ENCODE measurements at places on chromosomes 1 and 21.

- peak; percentile 91 for DNase-seq
These were observed at the start of gene RBM11 for GRCh38 chr21:14215971-14216641. TSS of gene RBM11 (plus strand) at chr21:14216157. CDS start at chr21:14216187, 30 bp downstream.

- no peak for DNase-seq
These were observed 3.1 kb upstream of the ACP6 start for GRCh38 chr1:147673406-147673805.

- DNase-seq: no peak
These were observed 576.9 kb upstream of the PTBP2 start for GRCh38 chr1:96144636-96145035.

DNA sequence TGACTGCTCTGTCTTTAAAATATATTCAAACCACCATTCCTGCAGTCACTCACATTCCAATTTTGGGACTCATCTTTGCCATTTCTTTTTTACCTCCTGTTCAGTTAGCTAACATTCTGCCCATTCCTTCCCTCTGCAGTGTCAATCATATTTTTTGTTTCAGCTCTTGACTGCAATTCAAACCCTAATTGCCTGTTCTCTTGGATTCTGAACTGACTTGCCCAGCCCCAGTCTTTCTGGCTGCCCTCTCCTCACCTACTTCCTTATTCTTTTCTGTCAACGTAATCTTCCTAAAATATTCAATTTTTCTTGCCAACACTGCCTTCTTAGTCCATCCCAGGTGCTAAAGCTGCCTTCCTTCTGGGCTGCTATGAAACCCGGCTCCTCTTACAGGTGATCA lies 6.1 kb downstream of the PRDM2 start:
- DNase-seq: no peak

DNA sequence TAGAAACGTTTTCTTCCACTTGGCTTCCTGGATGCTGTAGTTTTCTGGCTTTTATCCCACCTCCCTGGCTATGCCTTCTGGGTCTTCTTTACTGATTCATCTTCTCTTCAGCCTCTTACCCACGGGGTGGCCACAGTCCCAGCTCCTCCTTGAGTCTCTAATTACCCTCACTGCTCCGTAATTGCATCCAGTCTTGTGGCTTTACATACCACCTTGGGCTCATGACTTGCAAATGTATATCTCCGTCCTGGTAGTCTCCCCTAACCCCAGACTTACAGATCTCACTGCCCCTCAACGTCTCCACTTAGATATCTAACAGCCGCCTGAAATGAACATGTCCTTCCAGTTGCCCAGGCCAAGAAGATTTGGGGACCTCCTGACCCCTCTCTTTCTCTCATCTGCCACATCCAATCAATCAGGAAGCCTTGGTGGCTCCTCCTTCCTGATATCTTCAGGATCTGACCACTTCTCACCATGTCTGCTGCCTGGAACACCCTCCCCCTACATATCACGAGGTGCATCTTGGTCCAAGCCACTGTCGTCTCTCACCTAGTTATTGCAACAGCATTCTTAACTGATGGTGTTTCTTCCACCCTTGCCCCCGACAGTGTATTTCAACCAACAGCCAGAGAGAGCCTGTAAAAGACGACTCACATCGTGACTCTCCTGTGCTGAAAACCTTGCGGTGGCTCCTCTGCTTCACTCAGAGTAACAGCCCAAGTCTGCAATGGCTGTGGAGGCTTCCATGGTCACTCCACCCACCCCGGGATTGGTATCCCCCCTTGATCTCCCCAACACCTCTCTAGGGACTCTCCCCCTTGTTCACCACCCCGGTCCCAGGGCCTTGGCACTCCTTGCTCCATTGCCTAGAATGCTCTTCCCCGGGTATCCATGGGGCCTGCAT lies 219.0 kb upstream of the POU3F1 start:
- DNase-seq: no peak

DNA sequence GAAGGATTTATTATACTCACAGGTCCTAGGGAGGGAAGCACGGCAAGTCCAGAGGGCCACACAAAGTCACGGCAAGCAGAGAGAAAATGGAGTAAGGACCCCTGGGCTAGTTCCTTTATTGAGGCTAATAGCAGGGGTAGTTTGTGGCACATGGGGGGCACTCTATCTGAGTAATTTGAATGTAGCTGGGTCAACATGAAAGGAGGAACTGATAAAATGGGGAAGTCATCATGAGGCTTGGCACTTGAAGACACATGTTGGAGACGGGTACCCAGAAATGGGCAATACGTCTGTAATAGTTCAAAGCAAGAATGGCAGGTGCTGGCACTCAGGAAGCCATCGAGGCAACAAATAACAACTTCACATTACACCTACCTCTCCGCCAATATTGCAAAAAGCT lies 1136.4 kb downstream of the MRPL39 start:
- no peak for DNase-seq

- no peak for DNase-seq
These were observed 169.3 kb upstream of the ZP4 start for GRCh38 chr1:238060061-238060460.

DNA sequence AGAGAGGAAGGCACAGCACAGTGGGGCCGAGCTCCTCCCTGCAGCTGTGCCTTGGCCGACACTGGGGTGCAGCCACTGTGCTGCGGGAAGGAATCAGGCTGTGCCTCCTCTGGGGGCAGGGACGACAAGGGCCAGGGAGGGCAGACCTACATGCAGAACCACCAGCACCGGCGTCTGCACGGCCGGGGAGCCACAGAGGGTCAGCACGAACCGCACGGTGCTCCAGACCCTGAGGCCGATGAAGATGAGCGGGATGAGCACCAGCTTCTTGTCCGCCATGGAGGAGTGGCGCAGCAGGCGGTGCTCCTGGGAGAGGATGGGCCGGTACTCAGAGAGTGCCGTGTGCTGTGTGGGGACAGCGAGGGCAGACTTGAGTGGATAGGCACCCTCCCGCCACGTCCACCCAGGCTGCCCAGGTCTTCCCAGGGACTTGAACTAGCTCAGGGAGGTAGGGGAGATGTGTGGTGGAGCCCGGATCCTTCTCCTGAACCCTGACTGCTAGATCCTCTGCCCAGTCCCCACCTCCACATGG lies 23.5 kb downstream of the GPR157 start:
- DNase-seq: no peak

GRCh38 chr21:38811257-38811656 lies 5.5 kb downstream of the ETS2 start:
- DNase-seq: no peak

GRCh38 chr21:28683982-28684752 lies 308.5 kb downstream of the LTN1 start:
- no peak for DNase-seq

DNA sequence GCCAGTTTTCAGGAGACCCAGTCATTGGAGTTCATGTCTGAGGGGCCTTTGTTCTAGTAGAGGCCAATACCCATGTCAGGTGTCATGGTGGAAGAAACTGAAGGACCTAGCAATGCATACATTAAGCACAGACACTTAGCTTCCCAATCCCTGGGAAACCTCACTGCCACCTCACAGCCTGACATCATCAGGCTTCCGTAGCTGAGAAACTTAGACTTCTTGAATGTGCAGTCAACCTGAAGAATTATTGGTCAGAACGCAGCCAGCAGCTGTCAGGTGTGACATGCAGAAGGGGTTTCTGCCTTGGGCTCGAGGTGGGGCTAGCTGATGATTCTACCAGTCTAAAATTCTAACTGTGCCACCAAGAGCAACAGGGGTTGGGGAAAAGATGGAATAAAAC lies 1.9 kb upstream of the ITPKB start:
- DNase-seq: no peak

DNA sequence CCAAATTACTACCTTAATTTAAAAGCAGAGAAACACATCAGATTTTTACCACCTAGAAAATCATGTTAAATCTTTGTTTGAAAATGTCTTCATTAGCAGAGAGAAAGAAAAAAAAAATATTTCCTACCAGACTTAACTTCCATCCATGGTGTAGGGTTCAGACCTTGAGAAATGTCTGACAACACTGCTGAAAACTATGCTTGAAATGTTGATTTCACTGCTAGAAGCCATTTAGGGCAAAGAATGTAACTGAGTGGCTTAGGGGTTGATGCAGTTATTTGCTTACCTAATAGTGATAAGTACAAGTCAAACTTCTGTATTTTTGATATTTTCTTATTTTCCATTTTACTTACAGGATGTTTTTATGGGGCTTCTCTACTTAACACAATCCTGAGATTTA lies 495.6 kb upstream of the NEGR1 start:
- no peak for DNase-seq

- no peak for DNase-seq
These were observed 15.7 kb upstream of the H6PD start for GRCh38 chr1:9218917-9219316.

GRCh38 chr1:151001602-151002001 lies 5.1 kb downstream of the MINDY1 start:
- no peak for DNase-seq

Data from erythroblast (primary cell).